Stimulated activated CD4-positive, alpha-beta T cell treated with anti-CD3 and anti-CD28 coated beads, Interleukin-15, amount 100 ng/mL, for 1 hour (primary cell): ENCODE measurements at places on chromosomes 5 and 9.

DNA sequence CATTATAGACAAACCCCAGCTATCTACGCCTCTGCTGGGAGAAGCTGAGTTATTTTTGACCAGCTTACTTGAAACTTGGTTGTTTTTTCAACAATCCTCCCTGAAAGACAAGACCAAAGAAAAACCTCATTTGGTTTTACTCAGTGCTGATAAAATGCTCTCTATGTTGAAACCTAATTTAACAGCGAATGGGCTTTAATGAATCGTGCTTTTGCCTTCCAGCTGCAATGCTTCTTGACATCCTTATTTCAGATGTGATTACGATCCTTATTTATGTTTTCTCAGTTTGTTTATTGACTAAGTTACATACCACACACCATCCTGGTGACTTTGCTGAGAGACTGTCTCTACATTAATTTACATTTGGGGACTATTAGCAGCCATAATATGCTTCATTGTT lies 179.2 kb downstream of the FBXL7 start:
- no peak for DNase-seq

DNA sequence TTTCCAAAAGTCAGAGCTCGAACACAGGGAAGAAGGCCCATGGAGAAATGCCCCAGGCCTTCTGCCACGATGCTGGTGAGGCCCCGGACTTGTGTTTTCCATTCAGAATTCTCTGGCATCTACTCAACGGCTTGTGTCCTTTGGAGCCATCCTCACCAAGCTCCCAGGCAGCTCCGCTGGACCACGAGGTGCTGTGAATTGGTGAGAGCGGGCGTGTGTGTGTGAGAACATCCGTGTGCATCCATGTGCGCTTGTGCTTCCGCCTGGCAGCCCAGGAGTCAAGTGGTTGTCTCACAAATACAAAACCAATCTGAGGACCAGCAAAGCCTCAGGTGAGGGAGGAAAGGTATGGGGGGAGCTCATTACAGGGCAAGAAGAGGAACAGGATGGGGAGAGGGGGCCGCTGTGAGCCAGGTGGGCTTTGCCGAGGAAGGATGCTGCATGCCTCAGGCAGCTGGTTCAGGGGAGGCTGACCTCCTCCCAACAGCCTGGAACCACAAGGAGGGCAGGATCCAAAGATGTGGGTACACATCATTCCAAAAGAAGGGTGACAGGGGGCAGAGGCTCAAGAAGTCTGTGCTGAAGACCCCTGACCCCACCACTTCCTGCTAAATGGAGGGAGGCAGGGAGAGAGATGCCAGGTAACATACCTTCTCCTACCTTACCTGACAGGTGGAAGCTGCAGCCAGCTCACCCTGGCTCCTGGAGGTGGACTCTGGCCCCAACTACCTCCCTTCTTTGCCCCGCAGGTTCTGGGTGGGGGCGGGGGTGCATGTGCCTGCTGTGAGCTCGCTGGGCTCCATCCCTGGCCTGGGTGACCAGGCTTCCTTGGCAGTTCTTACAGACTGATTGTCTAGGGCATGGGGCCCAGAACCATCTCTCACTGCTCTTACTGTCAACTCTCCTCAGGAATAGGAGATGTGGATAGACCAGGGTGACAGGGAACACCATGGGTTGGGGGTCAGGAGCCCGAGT lies 196.3 kb downstream of the PAX5 start:
- DNase-seq, result no peak

GRCh38 chr9:87305151-87305550 lies 192.5 kb upstream of the DAPK1 start:
- DNase-seq, result no peak

DNA sequence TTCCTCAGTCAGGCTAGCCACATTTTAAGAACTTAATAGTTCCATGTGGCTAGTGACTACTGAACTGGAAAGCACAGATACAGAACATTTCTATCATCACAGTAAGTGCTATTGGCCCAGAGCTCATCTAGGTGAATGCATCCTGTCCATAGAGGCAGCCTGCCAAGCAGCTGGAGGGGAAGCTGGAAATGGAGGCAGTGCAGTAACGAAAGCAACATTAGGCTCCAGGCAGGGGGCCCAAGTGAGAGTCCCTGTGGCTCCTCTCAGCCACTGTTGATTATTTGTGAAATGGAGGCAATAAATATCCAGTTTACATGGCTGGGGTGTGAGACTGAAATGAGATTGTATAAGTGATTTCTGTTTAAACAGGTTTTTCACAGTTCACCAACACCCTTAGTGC lies 227.2 kb upstream of the KLF9 start:
- no peak for DNase-seq

GRCh38 chr9:125649315-125649714 lies 57.7 kb downstream of the MAPKAP1 start:
- DNase-seq, result no peak

GRCh38 chr9:26946753-26947727 lies at the start of gene PLAA:
Gene PLAA (minus strand): TSS chr9:26947242. CDS start chr9:26947045, 197 bp downstream.
- DNase-seq, result peak; percentile 72

GRCh38 chr9:134570711-134571325 lies 70.8 kb upstream of the COL5A1 start:
- no peak for DNase-seq

GRCh38 chr5:158406884-158407823 lies 548.2 kb upstream of the CLINT1 start:
- no peak for DNase-seq

DNA sequence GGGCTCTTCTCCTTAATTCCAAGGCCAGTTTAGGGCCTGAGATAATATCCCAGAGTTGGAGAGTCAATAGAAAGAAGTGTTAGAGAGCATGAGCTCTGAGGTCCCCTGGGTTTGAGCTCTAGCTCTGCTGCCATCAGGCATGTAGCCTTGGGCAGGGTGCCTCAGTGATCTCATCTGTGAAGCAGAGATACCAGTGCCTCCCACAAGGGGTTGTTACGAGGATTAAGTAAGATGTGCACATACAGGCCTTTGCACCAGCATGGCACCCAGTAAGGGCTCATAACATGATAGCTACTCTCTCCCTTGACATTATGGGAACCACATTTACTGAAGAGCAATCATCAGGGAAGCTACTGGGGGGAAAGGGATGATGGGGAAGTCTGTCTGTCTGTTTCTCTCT lies 265.7 kb downstream of the HSPA4 start:
- DNase-seq, result no peak

DNA sequence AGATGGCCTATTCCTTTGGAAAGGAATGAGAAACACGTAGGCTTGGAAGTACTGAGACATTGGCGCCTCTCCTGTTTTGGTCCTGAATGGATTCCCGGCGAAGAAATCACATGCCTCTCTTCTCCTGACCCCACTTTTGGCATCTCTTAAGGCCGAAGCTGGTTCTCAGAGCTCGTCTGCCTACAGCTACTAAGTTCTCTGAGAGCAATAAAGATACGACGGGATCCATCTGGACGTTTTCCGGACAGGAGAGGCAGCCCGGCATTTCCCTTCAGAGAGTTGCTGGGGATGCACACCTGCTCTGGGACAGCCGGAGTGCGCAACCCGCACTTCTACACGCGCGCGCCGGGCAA lies 336.8 kb upstream of the PUM3 start:
- DNase-seq, result no peak

GRCh38 chr5:84741056-84741455 lies 356.4 kb upstream of the EDIL3 start:
- DNase-seq, result no peak

DNA sequence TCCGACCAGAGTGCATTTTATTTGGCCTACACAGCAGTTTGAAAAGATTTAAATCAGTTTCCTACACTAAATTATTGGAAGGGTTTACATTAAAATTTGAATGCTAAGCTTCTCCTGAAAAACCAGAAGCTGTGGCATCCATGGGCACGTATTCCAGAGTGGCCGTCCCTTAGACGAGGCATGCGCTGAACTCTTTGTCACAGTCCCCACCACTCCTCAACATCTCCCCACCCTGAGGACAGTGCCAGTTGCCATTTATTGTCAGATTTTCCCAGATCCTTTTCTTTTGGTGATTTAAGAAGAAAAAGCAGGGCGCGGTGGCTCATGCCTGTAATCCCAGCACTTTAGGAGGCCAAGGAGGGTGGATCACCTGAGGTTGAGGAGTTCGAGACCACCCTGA lies 39.9 kb upstream of the UNC5A start:
- DNase-seq, result no peak

DNA sequence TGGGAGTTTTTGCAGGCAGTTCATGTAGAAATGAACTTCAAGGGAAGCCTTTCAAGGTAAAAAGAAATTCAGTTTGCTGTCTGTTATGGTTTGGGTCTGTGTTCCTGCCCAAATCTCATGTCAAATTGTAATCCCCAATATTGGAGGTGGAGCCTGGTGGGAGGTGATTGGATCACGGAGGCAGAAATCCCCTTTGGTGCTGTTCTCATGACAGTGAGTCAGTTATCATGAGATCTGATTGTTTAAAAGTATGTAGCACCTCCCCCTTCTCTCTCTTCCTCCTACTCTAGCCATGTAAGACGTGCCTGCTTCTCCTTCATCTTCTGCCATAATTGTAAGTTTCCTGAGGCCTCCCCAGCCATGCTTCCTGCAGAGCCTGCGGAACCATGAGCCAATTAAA lies 341.4 kb downstream of the ARHGEF28 start:
- no peak for DNase-seq

DNA sequence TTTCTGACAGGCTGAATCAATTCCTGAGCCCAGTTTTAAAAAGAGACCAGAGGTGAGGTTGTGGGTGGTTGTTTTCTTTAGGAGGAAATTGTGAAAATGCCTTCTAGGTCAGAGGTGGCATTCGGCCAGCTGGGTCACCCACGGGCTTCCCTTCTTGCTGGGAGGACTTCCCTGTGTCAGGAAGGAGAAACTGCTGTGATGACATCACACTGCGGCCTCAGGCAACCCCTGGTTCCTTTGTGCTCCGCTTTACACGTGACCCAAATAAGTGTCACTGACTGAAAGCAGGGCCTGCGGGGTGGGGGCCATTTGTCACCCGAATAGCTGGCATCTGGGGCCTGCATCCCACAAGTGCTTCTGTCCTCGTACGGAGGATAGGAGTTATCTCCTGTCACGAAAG lies 39.7 kb downstream of the FABP6 start:
- DNase-seq, result no peak

DNA sequence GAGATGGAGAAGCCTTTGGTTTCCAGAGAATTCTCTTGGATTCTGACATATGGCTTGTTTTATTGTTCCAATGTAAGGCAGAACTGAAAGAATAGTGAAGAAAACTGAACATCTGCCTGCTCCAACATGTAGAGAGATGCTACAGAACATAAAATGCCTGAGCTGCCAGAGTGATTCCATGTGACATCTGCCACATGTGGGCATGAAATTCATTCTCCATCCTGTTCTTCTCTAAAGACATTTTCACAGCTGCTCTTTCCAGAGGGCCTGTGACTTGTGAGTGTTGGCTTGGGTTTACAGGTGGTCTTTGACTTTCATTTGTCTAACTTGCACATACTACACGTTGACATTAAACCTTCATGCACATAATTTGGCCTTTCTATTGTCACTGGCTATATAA lies 33.7 kb upstream of the TXN start:
- no peak for DNase-seq

DNA sequence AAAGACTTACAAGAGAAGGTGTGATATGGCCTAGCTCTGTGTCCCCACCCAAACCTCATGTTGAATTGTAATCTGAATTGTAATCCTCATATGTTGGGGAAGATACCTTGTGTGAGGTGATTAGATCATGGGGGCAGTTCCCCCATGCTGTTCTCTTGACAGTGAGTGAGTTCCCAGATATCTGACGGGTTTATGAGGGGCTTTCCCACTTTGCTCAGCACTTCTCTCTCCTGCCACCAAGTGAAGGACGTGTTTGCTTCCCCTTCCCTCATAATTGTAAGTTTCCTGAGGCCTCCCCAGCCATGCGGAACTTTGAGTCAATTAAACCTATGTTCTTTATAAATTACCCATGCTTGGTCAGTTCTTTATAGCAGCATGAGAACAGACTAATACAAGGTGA lies 49.0 kb downstream of the CDO1 start:
- no peak for DNase-seq

DNA sequence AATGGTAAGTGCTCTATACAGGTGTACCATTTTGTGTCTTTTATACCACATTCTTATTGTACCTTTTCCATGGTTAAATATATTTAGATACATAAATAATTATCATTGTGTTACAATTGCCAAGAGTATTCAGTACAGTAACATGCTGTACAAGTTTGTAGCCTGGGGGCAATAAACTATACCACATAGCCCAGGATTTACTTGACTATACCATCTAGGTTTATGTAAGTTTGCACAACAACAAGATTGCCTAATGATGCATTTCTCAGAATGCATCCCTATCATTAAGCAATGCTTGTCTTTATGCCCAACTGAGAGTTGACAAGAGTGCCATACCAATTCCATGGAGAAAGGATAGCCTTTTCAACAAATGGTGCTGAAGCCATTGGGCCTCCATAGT lies 136.7 kb upstream of the PJA2 start:
- DNase-seq, result no peak

GRCh38 chr5:111349429-111349828 lies 125.2 kb downstream of the CAMK4 start:
- DNase-seq, result no peak

GRCh38 chr9:138115506-138115905 lies 237.9 kb downstream of the CACNA1B start:
- DNase-seq, result no peak

- no peak for DNase-seq
Measured at GRCh38 chr5:76874088-76874581, 24.3 kb downstream of the S100Z start.
